ENCODE measurements at places on chromosomes 13 and 19.

DNA sequence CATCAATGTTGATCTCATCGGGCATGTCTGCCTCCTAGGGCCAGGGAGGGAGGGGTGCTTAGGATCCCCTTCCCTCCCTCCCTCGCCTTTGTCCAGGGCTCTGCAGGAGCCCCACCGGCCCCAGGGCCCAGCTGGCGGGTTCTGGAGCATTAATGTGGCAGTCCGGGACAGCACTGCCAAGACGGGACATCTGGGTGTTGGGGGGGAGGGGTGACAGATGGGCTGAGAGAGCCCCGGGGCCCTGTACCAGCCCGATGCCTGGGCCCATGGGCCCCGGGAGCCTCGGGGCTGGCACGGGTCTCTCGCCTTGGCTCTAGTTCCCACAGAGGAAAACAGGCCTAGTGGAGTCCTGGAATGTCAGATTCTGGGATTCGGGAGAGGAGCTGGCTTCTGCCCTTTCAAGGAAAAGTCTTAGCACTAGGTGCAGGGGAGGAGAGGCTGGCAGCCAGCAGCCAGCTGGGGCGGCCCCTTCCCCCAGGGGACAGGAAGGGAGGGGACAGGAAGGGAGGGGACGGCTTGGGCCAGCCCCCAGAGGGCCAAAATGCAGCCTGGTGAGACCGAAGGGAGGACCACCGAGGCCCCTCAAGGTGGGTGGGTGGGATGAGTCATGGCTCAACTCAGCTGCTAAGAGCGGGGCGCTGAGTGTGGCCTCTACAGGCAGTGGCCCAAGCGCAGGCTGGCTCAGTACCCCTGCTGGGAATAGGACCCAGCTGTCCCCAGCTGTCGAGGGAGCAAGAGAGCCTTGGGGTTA, 3.1 kb downstream of the PPP1R14A start:
- DNase-seq = peak; percentile 43

GRCh38 chr19:18725841-18726770, 42.6 kb downstream of the CRTC1 start:
- no peak for DNase-seq

DNA sequence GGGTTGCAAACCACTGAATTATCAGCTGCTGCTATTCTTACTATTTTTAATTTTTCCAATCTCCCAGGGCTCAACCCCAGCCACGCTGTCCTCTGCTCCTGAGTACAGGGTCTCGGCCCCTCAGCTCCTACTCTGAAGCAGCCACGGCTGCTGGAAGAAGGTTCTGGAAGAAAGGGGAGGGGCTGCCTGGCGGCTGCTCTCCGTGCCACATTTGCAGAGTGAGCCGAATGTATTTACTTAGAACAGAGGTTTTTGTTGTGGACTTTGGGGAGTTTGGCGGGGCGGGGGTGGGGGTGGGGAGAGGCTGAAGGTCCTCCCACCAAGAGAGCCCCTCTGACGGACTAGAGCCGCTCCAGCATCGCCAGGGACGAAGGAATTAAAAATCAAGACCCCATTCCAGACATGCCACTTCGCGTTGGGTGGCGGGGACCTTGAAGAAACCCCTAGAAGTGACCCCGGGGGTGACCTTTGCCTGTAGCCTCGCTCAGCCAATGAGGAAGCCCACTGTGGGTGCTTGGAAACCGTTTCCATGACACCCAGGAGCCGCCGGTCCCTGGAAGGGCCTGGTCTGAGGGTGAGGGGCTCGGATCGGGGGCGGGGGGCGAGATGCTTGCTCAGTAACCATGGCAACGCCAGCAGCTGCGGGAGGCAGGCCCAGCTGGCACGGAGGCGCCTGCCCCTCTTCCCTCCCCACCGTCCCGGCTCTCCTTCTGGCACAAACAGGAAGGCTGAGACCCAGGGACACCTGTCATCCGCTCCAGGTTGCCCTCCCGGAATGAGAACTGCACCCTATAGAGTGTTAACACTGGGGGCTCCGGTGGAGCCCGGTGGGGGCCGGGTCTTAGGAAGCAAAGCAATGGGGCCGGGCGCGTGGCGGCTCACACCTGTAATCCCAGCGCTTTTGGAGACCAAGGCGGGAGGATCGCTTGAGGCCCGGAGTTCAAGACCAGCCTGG, 54.2 kb upstream of the PTPRS start:
- peak; percentile 90 for DNase-seq

GRCh38 chr19:47227352-47228167, 3.4 kb downstream of the BBC3 start:
- DNase-seq = peak; percentile 97

GRCh38 chr19:52941941-52942385, 18.7 kb upstream of the ZNF888 start:
- peak; percentile 68 for DNase-seq

DNA sequence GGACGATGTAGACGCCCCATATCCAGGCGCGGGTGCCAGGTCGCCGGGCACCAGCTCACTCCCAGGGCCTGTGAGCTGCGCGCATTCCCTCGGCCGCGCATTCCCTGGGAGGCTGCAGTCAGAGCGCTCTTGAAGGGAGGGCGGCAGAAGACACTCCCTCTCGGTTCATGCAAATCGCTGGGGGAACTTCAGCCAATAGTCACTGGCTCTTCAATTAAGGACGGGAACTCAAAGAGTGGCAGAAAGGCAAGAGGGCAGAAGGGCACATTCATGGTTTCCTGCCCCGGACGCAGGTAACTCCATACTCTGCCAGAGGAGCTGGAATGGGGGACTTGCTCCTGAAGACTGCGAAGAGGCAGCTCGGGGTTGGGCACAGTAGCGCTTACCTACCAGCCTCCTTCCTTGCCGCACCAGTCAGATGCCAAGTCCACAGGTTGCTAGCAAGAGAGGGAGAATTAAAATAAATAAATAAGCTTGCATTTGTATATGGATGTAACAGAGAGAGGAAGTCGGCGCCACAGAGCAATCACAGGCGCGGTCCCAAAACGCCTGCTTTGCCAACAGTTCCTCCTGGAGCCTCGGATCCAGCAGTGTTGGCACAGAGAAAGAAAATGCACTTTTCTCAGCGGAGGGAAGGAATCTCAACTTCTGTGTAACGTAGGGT, 459 bp downstream of the PCDH20 start:
- peak; percentile 91 for DNase-seq

DNA sequence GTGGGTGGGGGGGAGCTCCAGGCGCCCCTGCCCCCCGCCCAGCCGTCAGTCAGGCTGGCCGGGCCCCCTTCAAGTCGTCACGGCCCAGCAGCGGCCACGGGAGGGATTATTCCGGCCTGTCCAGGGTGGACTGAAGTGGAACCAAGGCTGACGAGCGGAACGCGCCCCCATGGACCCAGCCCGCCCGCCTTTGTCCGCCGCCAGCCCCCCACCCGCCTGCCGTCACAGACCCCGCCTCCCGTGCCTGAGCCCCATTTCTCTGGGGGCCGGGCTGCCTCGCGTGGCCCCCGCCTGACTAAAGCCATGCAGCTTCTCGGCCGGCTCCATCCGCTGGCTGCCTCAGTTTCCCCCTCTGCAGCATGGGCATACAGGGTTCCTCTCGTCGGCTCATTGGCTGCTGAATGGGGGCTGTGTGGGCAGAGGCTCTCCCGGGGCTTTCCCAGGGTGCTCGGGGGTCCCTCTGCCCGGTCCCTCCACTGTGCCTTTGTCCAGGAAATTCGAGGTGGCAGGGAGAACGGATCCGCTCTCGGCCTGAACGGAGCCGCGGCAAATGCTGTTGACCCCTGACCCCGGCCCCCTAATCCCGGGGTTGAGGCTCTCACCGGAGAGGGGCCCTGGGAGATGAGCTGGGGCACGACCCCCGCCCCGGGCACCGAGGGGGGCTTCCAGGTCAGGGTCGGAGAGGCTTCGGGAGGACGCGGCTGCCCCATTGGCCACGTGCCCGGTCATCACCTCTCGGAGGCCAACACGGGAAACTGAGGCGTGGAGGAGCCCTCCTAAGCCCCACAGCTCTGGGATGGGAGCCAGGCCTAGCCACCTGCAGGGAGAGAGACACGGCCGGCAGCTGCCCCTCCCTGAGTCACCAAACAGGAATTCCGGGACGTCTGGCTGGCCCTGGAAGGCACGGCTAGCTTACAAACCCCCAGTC, 27.4 kb downstream of the EFNA2 start:
- peak; percentile 48 for DNase-seq

DNA sequence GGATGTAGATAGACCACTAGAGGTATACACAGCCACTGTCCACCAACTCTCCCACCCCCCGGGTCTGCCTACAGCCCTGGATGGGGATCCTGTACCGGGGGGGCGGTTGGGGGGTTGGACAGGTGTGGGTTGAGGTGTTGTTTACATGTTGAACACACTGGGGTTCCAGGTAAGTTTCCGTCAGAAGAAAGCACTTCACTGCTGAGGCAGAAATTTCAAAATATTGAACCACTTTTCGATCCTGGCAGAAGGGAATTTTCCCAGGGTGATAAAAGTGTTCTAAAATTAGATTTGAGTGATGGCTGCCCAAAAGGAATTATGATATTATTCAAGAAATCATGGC, 6.6 kb upstream of the CEACAM16 start:
- no peak for DNase-seq

GRCh38 chr19:49333811-49334288, 1.4 kb upstream of the CD37 start:
- DNase-seq = no peak

- no peak for DNase-seq
These were observed 97.3 kb downstream of the AKAP11 start for GRCh38 chr13:42369071-42369797.

DNA sequence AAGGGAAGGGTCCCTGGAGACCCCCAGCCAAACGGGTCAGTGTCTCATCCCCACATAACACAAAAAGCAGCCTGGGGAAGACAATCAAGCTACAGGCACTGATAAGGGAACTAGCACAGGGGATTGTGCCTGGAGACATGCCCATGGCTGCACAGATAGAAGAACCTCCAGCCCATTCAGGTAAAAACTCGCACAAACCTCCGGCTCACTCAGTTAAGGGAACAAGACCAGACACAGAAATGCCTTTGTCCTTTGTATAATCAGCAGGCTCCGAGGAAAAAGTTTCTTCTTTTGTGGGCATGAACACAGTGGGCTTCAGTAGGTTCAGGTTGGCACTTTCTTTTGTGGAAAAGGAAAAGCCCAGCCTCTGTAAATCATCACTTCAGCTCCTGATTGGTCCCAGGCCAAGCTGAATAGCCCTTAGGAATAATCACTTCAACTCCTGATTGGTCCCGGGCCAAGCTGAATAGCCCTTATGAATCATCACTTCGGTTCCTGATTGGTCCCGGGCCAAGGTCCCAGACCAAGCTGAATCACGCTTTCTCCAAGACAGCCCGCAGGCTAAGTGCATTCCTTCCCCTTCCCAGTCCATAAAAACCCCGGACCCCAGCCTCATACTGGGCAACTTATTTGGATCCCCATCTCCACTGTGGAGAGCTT, 5.0 kb upstream of the ZNF230 start:
- no peak for DNase-seq

DNA sequence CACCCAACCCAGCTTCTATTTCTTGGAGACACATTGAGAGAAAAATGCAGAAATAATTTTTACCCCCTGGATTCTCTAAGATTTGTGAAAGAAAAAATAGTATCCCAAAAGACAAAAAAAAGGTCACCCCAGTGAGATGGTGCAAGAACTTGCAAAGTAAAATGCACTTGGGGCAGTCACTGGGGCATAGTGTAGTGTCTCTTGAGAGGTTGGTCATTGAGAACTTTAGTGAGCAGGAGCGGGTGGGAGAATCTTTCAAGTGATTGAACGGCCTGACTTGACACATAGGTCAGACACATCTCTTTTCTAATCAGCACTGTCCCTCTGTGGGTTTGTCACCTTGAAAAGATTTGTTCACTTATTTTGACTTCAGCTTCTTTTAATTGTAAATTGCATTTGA, 2.4 kb downstream of the ZNF85 start:
- DNase-seq = no peak

DNA sequence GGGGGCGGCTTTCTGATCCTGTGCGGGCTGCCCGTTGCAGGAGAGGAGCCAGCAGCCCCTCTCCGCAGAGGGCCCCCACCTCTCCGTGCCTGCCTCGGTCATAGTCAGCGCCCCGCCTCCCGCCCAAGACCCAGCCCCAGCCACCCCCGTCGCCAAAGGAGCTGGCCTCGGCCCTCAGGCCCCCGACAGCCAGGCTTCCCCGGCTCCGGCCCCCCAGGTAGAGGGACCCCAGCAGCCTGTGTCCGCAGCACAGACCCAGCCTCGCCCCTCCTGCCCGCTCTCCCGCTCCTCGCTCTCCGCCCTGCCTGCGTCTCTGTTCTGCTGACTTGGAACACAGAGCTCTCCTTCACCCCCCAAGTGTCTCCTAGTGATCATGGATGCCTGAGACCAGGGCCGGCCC, 31.3 kb upstream of the EHD2 start:
- DNase-seq = no peak

DNA sequence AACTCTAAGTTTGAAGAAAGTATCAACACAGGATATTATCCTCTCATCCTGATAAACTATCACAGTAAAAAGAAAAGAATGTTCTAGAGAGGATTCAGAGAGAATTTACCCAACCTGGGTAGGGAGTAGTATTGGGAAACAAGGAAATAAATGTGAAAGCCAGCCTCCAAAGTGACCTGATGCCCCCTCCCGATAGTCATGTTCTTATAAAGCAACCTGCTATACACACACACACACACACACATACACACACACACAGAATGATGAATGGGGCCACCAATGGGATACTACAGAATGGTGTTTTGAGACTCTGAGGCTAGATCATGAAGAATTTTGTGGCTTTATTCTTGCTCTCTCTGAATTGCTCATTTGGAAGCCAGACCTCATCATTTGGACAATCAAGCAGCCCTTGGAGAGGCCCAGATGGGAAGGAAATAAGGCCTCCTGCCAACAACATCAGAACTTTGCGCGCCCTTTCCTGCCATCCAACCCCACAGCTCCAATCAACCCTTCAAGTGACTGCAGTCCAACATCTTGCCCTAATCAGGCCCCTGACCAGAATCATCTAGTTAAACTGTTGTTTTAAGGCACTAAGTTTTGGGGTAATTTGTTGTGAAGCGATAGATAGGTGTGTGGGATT, 807.9 kb upstream of the ARGLU1 start:
- no peak for DNase-seq

DNA sequence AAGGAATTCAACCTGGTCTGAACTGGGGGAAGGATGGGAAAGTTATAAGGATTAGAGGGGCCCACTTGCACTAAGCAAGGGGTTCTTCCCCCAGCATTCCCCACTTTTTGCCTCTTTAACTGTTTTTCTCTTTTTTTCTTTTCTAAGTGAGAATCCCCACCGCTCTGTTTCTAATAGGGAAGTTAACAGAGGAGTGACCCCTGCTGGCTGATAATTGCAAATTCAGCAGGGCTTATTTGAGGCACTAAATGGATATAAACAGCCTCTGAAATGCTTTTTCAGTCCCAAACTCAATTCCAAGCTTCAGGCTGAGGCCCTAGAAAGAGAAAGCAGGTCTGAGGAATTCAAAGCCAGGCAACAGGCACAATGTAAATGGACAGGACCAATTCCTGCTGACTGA, 38.2 kb upstream of the CEACAM21 start:
- DNase-seq = no peak

DNA sequence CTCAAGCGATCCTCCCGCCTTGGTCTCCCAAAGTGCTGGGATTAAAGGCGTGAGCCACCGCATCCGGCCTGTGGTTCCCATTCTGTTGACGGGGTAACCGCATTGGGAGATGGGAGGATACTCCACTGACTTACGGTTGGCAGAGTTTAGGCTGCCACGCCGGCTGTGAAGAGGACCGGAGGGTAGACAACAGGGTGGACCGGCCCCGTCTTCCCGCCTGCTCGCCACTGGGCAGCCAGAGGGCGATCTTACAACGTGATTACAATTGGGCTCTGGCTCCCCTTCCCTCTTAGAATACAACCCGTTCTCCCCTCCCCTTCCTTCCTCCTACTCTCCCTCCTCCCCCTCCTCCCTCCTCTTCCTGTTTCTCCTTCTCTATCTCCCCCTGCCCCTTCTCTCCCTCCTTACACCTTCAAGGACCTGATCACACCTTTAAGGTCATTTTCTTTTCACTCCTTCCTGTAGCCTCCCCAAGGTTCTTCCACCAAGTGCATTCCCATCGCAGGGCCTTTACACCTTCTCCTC, 957 bp upstream of the CCDC194 start:
- peak; percentile 72 for DNase-seq

All from neural progenitor cell (in vitro differentiated cells).